CD4-positive, CD25-positive, alpha-beta regulatory T cell (primary cell): ENCODE measurements at places on chromosomes 3 and 15.

- no peak for DNase-seq
These were observed 289.8 kb downstream of the ZBTB20 start for GRCh38 chr3:114857299-114857701.

GRCh38 chr3:138479438-138479863 is 45.0 kb downstream of the ESYT3 start:
- peak; percentile 5 for DNase-seq

- peak; percentile 85 for DNase-seq
These were observed 28.4 kb downstream of the CCDC12 start for GRCh38 chr3:46947981-46948791.

DNA sequence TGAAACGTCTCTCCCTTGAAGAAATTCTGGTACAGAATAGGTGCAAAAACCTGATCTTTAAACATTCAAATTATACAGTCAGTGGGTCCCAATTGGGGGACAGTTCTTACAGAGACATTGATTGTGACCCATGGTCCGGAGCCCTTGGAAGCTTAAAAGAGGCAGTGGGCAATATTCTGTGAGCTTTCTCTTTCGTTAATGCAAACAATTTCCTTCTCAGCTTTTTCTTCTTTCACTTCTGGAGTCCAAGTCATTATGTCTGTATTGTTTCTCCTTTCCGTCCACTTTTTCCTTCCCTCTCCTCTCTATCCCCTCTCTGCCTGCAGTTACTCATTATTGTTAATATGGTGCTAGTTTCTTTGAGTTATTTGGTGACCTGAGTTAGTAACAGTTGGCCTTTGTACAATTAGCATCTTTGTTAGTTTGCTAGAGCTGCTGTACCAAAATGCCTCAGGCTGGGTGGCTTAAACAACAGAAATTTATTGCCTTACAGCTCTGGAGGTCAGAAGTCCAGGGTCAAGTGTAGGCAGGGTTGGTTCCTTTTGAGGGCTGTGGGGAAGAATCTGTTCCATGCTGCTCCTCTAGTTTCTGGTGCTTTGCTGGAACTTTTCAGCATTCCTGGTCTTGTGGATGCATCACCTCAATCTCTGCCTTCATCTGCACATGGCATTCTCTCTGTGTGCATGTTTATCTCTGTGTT is 102.6 kb downstream of the GMPS start:
- DNase-seq = no peak

- no peak for DNase-seq
These were observed 77.6 kb downstream of the BFSP2 start for GRCh38 chr3:133477487-133477886.

DNA sequence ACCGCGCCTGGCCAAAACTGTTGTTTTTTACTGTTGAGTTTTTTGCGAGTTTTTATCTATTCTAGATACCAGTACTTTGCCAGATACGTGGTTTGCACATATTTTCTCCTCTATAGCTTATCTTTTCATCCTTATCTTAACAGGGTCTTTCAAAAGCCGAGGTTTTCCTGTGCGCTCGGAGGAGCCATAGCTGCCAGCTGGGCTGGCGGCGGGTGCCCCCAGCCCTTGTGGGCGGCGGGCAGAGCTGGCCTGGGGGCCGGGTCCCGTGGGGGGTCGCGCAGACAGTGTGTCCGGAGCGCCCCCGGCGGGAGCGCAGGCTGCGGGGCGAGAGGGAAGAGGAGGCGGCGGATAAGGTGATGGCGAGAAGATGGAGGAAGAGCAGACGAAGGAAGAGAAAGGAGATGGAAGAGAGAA is 11.1 kb upstream of the EIF4A2 start:
- no peak for DNase-seq

DNA sequence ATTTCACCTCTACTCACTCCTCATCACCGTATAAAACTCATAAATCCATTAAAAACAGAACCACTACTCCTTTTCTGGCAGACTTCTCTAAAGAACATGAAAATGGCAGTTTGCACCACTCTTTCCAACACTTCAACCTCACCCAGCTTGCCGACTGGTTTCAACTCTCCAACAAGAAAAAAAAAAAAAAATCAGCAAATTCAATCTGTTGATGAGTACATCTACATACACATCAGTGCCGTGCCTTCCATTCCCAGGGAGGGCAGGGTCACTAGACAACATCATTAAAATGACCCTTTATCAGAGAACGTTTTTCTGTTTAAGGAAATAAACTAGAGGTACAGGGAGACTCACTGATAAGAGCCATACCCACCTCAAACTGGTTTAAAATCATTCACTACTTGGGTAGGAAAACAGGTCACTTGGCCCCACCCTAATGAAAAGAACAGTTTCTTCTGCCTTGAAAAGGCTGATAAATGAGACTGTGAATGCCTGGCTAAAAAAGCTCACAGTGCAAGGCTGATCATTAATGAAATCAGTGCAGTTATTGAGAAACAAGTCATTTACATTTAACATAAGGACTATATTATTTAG is 6.0 kb downstream of the ANXA2 start:
- DNase-seq = no peak

DNA sequence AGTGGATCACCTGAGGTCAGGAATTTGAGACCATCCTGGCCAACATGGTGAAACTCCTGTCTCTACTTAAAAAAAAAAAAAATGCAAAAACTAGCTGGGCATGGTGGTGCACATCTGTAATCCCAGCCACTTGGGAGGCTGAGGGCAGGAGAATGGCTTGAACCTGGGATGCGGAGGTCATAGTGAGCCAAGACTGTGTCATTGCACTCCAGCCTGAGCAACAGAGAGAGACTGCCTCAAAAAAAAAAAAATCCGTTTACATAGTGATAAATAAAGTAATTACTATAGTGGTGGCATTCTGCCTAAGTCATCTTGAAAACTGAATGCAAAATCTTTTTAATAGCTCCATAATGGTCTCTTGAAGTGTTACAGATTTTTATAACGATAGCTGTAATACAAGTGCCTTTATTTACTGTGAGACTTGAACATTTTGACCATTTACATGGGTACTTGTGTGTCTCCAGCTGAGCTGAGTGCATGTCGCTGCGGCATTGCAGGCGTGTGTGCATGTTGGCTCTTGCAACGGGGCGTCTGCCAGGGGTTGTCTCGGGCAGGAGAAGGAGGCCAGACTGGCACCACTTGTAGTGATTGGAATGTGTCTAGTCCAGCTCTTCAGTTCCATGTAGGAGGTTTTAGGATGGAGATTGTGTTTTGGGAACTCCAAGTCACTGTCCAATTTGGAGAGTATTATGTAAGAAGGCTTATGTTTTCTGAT is 111.9 kb downstream of the IGF1R start:
- no peak for DNase-seq

DNA sequence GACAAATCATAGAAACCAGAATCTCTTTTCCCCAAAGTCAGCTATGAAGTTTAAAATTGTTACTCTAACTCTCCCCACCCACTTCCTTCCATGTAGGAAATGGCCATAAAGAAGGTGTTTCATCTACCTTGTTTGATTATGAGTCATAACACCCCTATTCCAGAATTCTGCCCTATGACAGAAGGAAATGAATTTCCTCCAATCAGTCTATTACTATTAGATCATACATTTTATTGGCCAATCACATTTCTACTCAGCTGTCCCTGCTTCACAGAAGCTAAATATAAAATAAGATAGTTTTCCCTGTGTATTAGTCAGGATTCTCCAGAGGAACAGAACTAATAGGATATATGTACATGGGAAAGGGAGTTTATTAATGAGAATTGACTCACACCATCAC is 102.1 kb downstream of the TGFBR2 start:
- no peak for DNase-seq

GRCh38 chr3:170247875-170248274 is 25.7 kb downstream of the PRKCI start:
- no peak for DNase-seq

DNA sequence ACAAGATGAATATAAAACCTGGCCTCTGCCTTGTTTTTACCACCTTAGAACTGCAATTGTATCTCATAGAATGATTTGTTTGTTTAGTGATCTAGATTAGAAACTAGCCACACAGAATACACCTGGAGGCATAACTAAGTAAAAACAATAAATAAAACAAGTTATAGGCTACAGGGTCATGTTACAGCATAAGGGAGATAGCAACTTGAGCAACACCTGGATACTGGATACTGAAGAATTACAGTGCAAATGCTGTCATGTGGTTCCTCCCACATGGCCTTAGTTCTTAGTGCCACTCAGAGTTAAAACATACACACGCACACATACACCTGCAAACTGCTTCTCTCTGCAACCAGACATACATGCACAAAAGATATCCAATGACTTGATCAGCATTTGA is 563.4 kb upstream of the DPPA4 start:
- DNase-seq = no peak

GRCh38 chr3:112984485-112984884 is 6.3 kb upstream of the GTPBP8 start:
- peak; percentile 19 for DNase-seq

- no peak for DNase-seq
These were observed 9.4 kb downstream of the SNX1 start for GRCh38 chr15:64105113-64105704.

DNA sequence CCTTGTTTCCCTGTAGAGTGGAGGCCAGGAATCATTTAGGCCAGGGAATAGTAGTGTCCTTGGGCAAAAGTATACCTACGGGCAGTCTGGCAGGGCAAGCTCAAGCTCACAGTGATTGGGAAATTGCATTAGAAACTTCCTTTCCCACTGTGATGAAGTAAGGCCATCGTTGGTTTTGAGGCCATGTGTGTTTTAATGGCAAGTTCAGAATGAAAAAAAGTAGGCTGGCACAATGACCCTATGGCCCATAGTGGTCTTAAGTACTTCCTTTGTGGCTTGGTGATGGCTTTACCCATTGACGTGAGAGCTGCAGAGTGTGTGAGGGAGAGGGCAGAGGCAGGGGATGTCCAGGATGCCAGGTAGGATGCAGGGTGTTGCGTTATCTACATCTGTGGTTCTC is 28.8 kb downstream of the LIMD1 start:
- no peak for DNase-seq

GRCh38 chr3:147680837-147681483 is 271.8 kb downstream of the ZIC1 start:
- DNase-seq = no peak

- DNase-seq = no peak
These were observed 34.7 kb downstream of the RBP2 start for GRCh38 chr3:139441656-139442055.

DNA sequence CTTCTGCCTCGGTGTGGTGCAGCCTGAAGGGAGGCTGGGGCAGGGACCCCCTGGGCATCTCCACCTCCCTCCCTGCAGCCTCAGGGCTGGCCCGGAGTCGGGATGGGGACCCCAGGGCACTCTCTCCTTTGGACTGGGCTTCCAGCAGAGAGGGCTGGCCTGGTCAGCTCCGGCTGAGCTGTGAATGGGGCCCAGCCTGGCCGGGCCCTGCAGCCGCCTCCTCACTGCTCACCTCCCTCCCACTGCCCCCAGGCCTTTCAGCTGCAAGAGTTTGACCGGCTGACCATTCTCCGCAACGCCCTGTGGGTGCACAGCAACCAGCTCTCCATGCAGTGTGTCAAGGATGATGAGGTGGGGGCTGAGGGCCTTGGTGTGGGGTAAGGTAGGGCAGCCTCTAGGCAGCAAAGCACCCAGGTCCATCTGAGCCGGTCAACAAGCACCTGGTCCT is 36.0 kb downstream of the PSTPIP1 start:
- no peak for DNase-seq

- DNase-seq = no peak
These were observed 54.7 kb upstream of the USP3 start for GRCh38 chr15:63449731-63450130.

GRCh38 chr15:99435877-99436541 is 129.8 kb upstream of the MEF2A start:
- no peak for DNase-seq

DNA sequence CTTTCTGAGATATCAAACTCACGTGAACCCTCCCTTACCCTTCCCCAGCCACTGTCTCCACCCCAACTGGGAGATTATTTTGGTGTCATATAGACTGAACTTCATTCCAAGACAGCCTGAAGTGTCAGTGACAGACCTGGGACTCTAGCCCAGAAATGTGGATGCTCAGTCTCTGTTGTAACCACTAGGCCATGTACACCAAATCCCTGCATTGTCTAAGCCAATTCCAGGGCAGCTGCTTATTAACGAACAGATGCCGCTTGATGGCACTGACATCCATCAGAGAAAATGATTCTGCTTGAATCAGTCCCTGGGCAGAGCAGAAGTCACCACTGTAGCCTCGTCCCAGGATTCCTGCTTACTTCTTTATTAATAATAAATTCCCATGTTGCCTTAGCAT is 305.5 kb downstream of the GRM7 start:
- no peak for DNase-seq

- no peak for DNase-seq
These were observed 493.1 kb downstream of the FHIT start for GRCh38 chr3:60758171-60758570.

DNA sequence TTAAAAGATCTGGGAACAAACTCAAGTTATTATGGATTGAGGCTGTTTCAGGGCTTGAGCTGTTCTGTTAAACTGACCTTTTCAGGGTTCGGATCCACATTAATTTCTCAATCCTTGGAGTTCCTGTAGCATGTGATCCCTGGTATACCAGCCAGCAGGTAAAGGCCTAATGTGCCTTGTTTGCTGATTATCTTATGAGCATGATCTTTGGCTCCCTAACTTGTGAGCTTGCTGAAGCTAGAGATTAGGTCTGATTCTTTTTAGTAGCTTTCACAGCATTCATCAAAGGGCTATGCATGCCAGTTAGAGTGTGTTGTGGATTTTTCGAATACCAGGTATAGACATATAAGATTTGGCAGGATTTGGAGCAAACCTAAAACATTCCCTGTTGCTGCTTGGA is 10.3 kb downstream of the CORO2B start:
- DNase-seq = no peak

- peak; percentile 48 for DNase-seq
These were observed 10.6 kb upstream of the CHD2 start for GRCh38 chr15:92889390-92890107.
